Sciatic nerve (tissue), 2 donors: ENCODE measurements at places on chromosomes 6 and 20. TPM values are rescaled to one million over a fixed set of nuclear protein-coding genes. Genes with fewer than 3 reads are reported as not detected.

Gene NR2E1
- not detected for total RNA-seq

Gene SLC22A1
- total RNA-seq, result 1.1 TPM

Gene TMEM217
- 1.6 TPM for total RNA-seq

Gene NCR2
- total RNA-seq, result not detected

Gene BPIFB1
- total RNA-seq, result 2.1 TPM
